ENCODE measurements at places on chromosomes 2 and 18.

- no peak for DNase-seq
These were observed 67.7 kb downstream of the MCFD2 start for GRCh38 chr2:46847726-46848412.

DNA sequence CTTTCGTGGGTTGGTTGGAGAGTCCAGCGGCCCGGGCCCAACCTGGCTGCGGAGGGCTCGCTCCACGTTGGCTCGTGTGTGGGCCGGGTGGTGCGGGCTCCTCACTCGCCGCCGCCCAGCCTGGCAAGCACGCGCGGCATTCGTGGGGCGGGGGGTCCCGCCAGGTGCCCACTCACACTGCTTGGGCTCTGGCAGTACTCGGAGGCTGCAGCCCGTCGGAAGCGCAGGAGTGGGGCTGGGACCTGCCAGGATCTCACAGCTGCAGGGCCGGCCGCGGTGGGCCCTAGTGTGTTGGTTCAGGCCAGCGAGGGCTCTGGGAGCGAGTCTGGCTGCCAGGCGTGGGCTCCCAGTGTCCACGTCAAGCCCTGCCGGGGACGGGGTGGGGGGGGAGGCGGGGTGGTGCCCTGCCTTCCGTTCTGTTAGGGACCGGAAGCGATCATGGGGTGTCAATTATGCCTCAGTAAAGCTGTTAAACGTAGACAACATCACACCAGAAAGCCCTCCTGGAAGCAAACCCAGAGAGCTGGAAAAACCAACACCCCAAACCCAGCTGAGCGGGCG is 1.0 kb upstream of the HS6ST1 start:
- no peak for DNase-seq

- DNase-seq = no peak
These were observed 174.2 kb upstream of the EPAS1 start for GRCh38 chr2:46123013-46123412.

DNA sequence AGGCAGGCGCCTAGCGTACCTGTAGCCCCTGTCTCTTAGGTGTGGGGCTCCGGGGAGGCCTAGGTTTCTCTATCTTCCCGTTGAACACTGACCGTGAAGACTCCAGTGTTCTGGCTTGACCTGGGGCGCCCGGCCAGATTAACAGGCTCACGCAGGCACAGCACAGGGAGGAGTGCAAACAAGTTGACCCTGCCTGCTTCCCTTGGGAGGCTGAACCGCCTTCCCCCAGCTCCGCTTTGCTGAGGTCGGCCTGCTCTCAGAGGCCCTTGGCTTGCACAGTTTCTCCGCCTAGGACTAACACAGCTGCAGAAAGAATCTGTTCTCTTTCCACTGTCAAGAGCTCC is 567 bp downstream of the PCYOX1 start:
- DNase-seq = no peak

DNA sequence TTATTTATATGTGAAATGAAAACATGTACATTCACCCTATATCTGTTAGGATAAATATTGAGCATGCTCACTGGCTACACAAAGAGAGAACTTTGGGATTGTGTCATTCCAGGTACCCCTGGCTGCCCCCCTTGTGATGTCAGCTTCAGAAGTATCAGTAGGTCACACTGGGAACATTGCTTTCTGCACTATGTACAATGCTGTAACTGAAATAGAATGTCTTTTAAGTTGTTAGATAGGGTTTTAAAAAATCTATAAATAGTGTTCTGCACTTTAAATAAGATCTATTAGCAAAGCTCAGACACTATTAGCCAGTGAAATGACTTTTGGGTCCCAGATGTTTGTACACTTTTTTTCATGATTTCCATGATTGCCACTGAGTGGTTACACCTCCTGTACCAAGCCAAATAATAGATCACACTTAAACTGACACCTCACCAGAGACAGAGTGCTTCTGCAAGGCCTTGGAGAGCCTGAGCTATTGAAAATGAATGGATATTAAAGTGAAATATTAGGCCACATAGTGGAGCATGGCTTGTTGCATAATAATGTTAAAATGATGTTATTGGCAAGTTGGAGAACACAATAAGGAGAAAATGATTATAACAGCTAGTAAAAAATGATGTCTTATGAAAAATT is 297.0 kb upstream of the NXPH2 start:
- DNase-seq = no peak

DNA sequence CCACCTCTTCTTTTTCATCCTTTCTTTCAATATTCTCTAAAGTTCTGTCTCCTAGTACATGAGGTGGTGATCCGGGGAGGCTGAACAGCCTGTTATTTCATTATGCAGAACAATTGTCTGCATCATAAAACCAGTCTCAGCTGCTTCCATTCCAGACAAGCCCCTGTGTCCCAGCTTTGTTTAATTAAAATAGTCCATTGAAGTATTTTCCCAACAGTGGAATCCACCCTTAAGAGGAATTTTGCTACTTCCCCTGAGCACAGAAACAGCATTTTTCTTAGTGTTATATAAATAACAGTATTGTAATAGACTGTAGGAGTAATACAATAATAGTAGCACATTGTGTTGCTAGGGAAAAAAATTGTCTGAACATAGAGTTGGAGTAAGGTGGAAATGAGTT is 395.4 kb upstream of the TCF4 start:
- DNase-seq = no peak

DNA sequence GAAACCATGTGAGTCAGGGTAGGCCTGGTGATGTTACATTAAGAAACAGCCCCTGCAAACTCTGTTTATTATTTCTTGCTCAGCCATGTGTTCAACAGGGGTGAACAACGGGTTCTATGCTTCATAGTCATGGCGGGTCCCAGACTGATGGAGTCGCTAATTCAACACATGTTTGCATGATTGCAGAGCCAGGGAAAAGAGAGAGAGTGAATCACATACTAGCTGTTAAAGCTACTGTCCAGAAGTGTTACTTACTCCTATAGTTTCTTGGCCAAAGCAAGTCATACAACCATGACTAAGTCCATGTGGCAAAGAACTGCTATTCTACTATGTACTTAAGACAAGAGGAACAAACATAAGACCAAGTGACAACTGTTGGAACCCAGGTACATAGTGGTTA is 241.2 kb upstream of the SKOR2 start:
- DNase-seq = no peak

DNA sequence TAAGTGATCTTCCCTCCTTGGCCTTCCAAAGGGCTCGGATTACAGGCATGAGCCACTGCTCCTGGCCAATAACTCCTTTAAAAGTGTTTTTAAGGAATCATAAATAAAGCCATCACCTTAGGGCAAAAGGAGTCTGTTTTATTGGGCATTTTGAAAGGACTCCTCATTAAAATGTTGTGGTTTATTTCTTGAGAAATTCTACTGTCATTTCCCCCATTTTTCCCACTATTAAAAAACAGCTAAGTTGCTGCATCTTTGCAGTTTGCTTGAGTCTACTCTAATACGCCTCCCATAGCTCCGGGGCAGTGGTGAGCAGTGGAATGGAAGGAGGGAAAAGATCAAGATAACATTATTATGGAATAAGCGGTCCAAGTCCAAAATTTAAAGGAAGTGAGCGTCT is 293.2 kb downstream of the PIEZO2 start:
- DNase-seq = no peak

- no peak for DNase-seq
These were observed 23.1 kb upstream of the TNFAIP6 start for GRCh38 chr2:151334082-151334815.

GRCh38 chr18:36514778-36515177 is 217.3 kb downstream of the FHOD3 start:
- DNase-seq = no peak

DNA sequence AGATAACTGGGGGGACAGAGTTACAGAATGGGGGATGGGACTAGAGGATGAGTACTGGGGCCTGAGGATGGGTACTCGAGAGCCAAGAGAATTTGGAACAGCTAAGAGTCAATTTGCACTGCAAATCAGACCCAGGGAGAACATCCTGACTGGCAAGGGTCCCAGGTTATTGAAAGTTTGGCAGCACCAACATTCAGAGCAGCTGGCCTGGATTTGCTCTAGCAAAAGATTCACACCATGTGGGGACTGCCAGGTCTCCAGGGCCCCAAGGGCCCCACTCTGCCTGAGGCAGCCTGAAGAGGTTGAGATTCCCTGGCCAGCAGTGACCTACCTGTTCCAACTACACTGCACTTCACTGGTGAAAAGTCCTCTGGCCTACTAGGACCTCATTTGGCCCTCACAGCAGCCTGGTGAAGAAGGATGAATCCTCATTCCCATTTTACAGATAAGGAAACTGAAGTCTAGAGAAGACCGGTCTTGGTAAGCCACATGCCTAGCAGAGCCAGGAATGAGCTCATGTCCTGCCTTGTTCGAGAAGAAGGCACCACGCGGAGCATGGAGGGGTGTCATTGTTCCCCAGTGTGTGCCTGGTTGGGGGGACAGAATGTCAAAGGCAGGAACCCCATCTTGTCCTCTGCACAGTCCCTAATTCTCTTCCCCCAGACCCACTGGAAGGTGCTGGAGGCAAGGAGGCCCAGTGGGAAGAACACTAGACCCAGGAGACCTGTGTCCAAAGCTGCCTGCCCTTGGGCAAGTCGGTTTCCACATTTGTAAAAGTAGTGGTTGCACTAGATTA is 258.6 kb downstream of the TNS1 start:
- no peak for DNase-seq

DNA sequence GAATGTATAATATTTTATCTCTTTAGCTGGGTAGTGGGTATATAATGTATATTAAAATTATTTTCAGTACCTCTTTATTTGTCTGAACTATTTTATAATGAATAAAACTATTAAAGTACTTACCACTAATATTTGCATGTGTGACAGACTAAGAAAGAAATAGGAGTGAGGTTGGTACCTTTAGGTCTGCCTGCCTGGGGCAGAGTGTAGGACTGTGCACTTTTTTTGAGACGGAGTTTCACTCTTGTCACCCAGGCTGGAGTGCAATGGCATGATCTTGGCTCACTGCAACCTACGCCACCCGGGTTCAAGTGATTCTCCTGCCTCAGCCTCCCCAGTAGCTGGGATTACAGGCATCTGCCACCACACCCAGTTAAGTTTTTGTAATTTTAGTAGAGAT is 18.8 kb downstream of the NCOA1 start:
- no peak for DNase-seq
